Stimulated activated CD8-positive, alpha-beta memory T cell treated with anti-CD3 and anti-CD28 coated beads, Interleukin-7, amount 100 ng/mL, for 1 hour (primary cell): ENCODE measurements at places on chromosomes 7 and 10.

GRCh38 chr7:141071260-141071854 lies 2.5 kb upstream of the TMEM178B start:
- no peak for DNase-seq

GRCh38 chr10:83078645-83079044 lies 1060.7 kb upstream of the GHITM start:
- no peak for DNase-seq

DNA sequence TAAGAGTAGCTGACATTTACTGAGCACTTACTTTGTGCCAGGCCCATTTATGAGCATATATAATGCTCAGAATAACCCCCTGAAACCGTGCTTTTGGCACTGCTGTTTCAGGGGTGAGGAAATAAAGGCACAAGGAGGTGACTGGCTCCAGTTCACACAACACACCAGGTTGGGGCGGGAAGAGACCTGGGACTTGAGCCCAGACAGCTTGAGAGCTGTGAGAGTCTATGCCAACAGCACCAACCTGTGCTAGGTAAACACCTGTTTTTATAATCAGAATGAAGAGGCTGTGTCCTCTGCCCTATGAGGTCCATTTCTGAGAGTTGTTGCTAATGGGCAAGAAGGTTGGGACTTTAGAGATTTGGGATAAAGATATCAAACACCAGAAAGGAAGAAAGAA lies 8.8 kb upstream of the AZGP1 start:
- no peak for DNase-seq

DNA sequence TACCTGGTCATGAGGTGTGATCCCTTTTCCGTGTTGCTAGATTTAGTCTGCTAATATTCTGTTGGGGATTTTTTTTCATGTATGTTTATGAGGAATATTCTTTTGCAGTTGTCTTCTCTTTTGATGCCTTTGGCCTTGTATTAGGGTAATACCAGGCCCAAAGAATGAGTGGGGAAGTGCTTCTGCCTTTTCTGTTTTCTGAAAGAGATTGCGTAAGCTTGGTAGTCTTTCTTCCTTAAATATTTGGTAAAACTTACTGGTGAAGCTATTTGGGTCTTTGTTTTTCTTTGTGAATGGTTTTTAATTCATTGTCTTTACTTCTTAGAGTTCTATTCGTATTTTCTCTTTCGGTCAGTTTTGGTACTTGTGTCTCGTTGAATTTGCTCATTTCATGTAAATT lies 51.1 kb downstream of the SHH start:
- DNase-seq = no peak

DNA sequence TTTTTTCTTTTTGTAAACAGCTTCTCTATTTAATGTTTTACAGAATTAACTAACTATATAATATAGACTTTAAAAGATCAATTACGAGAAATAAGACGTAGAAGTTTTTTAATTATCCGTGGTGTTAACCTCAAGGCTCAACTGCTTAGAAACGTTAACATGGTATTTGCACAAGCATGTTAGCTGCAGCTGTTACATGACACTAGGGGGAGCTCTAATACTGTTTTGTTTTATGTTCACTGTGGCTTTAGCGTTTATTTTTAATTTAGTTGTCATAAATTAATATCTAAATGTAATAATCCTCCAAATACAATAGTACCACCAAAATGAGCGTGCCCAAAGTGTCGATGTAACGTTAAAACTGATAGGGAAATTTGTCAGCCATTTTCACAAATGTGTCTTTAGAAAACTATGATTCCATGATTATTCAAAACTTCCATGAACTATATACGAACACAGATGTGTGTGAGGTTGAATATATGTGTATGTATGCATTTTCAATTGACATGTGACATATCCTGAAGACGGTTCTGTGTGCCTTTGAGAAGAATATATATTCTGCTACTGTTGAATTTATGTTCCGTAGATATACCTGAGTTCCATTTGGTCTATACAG lies 828.8 kb upstream of the MBL2 start:
- DNase-seq = no peak

DNA sequence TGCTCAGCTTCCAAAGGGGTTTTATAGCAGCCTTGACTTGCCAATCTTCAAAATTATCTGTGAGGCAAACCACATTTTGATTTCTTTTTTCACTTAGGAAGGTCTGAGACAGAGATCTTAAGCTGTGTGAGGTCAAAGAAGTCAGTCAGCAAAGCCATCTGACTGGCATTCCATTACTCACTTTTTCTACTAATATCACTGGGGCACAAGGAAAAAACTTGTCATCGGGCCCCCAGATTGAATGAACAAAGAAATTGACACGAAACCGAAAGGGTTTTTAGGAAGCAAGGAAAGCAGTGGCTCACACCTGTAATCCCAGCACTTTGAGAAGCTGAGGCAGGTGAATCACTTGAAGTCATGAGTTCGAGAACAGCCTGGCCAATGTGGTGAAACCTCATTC lies 78.5 kb upstream of the FRMD4A start:
- DNase-seq = no peak

GRCh38 chr7:4682621-4683042 lies 537 bp downstream of the FOXK1 start:
- no peak for DNase-seq

- no peak for DNase-seq
Measured at GRCh38 chr10:123354521-123354920, 200.3 kb downstream of the BUB3 start.

DNA sequence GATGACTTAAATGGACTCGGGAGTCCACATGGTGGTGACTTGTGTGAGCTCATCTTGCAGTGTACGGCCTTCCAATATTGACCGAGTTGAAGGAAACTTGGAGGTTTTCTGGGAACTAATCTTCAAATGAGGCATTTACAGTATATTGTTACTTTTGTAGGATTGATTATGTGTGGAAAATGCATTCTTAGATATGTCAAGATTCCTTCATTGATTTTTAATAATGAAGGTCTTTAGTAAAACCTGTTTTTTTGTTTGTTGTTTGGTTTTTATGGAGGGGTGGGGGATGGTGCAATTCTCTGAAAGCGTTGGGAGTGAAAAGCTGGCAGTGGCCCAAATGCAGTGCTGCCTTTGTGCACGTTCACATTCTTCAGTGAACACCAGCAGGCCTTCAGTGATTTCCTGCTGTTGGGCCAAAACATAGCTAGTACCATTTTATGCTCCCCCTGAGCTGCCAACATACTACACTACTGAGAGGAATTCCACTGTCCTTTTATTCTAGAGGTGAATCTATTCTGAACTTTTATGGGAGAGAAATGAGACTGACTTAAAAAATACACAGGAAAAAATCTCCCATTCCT lies 50.4 kb downstream of the CCNY start:
- no peak for DNase-seq

DNA sequence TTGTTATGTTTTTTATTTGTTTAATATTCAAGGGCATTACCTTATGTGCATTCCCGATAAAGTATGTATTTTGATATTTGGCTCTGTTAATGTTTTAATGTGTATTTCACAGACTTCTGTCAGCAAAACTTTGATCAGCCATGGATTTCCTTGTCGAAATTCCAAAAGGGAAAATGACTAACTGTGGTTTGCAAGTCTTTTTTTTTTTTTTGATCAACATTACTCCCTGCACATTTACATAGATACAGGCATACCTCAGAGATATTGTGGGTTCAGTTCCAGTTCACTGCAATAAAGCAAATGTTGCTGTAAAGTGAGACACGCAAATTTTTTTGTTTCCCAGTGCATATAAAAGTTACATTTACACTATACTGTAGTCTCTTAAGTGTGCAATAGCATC lies 351.9 kb downstream of the CXCL12 start:
- DNase-seq = no peak

DNA sequence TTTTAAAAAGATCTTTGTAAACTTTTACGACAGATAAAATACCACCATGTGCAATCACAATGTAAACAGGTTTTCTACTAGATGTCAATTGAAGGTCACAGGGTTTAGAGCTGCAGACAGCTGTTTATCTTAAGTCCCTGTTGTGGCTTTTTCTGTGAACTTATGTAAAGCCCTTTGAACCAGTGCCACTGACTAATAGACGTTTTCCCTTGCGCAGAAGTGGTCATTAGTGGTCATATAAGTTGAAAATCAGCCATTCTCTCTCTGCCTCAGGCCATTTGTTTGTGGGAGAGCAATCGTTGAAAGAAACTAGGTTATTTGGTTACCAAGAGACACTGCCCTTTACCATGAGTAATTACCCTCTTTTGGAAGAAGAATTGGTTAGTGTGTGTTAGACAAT lies 23.9 kb downstream of the CACNB2 start:
- DNase-seq = no peak

- no peak for DNase-seq
Measured at GRCh38 chr10:33132626-33133025, 174.6 kb upstream of the ITGB1 start.

DNA sequence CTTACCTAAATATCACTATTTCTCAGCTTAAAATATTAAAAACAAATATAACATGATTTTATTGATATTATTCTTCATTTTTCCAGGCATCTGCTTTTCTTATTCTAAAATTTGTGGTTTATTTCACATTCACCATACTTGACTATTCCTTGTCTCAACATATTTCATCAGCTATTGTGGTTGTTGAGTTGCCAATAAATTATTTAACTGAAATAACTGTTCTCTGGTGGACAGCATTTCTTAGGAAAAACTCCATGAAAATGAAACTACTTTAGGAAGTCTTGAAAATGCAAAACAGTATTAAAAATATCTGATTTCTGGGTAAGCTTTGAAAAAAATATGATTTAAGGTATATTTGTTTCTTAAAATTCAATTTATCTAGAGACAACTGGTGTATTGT lies 122.9 kb upstream of the SEMA3A start:
- no peak for DNase-seq

DNA sequence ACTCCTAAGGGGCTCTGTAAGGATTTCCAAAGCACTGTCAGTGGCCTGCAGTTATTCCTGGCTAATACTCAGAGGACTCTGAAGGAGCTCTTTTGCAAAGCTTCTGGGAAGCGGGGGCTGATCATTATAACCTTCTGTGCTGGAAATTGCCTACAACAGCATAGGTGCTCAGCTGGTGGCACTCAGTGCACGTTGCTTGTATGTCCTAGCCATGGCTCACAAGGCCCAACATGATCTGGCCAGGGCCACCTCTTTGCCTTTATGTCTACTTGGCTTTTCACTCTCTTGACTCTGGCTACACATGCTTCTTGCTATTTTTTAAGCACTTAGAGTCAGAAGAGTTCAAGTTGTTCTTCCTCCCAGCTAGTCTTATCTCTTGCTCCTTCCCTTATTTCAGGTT lies 17.5 kb downstream of the LAMB4 start:
- no peak for DNase-seq

DNA sequence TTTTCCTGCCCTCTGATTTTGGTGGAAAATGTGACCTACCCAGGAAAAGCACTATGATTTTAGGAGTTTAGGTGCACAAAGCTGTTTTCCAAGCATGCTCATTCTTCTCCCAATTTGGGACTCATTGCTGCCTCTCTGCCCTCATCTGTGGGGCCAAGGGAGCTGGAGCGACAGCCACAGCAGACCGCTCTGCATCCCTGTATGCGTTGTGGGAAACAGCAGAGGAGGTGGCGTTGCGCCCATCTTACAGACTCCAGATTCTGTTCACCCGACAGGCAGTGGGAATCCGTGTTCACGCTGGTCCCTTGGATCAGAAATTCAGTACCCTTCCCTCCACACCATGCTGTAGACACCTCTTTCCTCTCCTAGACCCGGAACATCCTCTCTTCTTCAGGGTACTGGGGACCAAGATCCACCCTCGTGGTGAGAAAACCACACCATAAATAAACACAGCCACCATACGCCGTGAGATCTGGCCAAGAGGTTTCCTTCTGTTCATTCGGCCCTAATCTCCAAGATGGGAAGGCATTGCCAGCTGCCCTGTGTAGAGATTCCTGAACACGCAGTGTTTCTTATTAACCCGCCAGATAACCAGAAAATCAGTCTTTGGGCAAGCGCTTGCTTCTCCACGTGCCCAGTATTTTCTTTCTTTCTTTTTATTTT lies 87.9 kb downstream of the CUX1 start:
- DNase-seq = no peak

- DNase-seq = no peak
Measured at GRCh38 chr10:127550861-127551260, 1.8 kb downstream of the NPS start.
